ENCODE measurements at places on chromosomes 12 and 14. TPM values are rescaled to one million over a fixed set of nuclear protein-coding genes. Genes with fewer than 3 reads are reported as not detected.

Gene BCL2L2
- total RNA-seq = 21.2 TPM

Gene LRRIQ1
- total RNA-seq = not detected

Gene PARPBP
- 6.5 TPM for total RNA-seq

Gene KLRD1
- total RNA-seq = 0.36 TPM

Gene ITGB7
- 1.1 TPM for total RNA-seq

Measured in osteoblast (primary cell).